Activated T-cell treated with anti-CD3 and anti-CD28 coated beads, Interleukin-2, amount 50 U/mL, for 1 hour (primary cell): ENCODE measurements at places on chromosomes 3 and 15.

DNA sequence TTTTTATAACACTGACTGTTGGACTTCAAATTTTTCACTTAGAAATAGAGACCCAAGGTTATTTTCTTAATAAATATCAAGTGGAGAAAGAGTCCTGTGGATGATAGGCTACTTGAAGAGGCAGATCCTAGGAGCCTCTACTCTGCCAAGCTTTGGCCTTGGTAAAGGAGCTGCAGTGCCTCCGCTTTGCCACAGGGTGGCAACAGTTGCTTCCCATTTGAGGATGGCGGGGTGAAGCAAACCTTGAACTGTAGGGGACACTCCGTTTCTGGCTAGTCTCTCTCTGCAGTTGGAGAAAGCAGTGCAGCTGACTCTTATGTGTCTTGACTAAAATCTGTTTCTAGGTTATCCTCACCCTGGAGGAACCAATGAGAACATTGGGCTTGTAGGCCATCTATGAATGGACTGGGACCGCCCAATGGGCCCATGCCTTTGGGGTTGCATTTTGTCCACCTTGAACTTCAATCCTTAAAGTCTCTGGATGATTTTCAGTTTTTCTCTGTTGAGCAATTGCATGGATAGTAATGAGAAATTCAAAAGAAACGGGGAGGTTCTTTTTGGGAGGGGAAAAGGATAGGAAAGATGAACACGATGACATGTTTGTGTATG, 9.8 kb downstream of the SCG5 start:
- DNase-seq: peak; percentile 36

- no peak for DNase-seq
Observed at GRCh38 chr3:63364495-63364894, 86.4 kb downstream of the SYNPR start.

- no peak for DNase-seq
Observed at GRCh38 chr15:58515807-58516206, 84.0 kb downstream of the LIPC start.

- DNase-seq: no peak
Observed at GRCh38 chr15:95302206-95302605, 1028.3 kb upstream of the NR2F2 start.

DNA sequence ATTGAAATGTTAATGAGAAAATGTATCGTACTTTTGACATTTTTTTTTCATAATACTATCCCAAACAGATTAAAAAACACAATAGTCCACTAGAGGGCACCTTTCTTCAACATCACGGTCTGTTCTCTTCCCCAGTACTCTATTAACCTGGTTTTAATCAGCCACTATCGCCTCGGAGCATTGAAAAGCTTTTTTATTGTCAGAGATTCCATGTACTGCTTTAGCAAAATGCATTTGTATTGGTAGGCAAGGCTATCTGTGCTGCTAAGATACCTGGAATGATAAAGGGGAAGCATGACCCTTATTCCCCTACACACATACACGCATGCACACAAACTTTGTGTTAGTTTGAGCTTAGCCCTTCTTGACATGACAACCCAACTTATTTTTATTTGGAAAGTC, 160.1 kb upstream of the IL12A start:
- no peak for DNase-seq

DNA sequence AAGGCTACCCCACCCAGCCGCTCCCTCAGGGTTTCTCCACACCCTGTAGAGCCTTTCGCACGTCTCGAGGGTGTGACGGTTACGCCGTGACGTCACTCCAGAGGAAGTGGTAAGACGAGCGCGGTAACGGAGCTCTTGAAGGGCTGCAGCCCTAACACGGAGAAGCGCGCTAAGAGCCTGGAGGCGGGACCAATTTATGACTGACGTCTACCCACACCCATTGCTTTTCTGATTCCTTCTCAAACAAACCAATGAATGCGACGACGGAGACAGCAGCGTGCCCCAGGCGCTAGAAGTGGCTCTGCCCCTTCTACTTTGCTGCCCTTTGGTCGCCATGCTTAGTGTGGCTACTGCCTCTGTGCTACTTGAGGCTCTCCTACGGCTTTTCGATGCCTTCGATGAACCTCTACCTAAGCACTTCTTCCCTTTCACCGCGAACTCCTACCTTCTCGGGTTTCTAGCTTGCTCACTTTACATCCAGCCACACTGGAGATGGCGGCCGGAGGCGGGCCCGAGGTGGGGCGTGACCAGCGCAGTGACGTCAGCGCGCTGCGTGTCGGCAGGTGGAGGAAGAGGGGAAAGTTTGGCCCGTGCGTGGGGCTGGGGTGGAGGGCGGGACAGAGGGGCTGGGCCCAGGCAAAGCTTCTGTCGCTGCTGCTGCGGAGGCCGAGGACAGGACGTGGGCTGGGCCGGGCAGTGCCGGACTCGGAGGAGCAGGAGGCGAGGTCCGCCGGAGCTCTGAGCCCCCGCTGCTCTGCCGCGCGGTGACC, at the start of gene OXSR1:
TSS of gene OXSR1 (plus strand) at position 586 of the 770 bp plus-strand sequence. CDS start 340 bp downstream, outside the sequence.
- peak; percentile 98 for DNase-seq

DNA sequence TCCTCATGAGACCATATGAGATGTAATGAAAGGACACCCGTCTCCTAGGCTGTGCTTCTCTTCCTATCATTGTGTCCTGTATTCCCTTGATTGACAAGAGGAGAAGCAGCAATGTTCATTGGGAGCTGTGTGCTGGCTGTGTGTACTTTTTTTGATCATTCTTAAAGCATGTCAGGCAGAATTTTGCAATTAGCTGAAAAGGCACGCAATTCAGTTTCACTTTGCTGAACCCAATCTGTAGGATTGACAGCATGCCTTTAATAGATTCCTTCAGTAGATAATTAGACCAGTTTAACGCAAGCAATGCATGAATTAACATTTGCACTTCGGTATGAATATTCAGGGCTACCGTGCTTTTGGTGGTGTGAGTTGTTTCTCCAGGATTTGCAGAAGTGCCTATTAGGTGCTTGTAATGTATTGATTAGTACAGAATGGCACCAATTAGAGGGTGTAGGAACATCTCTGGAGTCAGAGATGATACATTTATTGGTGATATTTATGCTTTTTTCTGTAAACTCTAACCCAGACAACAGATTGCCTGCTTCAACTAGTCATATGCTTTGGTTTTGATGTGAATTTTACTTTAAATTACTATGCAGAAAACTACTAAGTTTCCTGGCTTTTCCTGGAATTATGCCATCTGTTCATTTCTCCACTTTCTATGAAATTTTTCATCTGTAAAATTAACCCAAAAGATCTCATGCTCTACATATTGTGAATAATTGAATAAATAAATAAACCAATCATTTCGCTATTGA, 114.3 kb downstream of the NSUN3 start:
- DNase-seq: no peak

DNA sequence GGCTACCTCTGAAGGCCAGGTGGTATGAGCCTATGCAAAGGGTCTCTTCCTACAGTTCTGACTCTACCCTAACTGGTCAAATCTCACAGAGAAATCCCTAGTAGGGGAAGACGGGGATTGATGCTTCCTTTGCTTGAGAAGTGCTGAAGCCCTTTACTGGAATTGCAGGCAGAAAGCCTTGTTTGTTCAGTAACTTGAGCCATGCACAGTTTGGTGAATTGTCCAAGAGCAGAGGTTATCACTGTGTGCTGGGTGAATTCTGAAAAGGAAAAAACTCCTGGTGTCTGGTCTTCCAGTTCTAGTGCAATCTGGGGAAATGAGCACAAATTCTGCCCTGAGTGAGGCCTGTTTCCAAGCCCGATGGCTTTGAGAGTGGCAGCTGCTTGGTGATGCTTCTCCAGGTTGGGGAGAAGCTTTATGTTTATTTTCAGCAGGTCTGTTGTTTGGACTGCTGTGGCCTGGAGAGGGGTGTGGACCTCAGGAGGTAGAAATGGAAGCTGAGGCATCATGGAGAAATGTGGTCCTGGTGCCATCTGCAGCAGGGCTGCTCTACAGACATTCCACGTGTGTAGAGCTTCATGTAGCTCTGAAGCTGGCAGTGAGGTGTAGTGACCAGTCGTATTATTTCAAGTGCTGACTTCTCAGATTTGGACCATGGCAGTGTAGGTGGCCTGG, 60.9 kb downstream of the ARNT2 start:
- no peak for DNase-seq

- no peak for DNase-seq
Observed at GRCh38 chr3:8979262-8979661, 16.0 kb upstream of the RAD18 start.

DNA sequence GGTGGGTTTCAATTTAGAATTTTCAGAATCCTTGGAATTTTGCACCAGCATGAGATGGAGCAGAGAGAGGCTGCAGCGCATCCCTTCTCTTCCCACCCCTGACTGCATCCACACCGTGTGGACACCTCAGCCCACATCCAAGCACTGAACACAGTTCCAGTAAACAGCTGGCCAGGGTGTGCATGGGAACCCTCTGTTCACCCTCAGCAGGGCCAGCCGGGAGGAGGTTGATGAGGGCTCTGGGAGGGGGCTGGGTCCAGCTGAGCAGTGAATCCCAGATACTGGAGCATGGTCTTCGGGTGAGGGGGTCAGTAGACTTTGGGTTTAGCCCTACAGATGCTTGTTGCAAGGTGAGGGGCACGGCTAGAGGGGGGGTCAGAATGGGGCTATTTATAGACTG, 85.8 kb downstream of the RPLP1 start:
- DNase-seq: no peak

- DNase-seq: no peak
Observed at GRCh38 chr3:127692501-127693335, 20.0 kb downstream of the ABTB1 start.

GRCh38 chr15:41104234-41104633, 11.8 kb downstream of the INO80 start:
- DNase-seq: no peak

- DNase-seq: no peak
Observed at GRCh38 chr3:162492446-162493081, 996.0 kb downstream of the OTOL1 start.

DNA sequence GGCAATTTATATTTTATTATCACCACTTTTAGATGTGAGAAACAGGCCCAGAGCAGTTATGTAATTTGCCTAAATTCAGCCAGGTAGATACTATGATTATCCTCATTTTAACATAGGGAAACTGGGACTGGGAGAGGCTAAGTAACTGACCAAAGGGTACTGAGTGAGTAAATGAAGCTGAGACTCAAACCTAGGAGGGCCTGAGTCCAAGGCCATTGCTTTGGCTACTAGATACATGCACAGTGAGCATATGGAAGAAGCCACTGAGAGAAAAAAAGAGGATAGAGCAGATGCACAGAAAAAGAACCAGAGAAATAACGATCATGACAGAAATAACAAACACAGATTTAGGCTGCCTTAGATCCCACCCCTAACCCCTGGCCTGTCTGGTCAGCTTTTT, 33.6 kb downstream of the USF3 start:
- no peak for DNase-seq

DNA sequence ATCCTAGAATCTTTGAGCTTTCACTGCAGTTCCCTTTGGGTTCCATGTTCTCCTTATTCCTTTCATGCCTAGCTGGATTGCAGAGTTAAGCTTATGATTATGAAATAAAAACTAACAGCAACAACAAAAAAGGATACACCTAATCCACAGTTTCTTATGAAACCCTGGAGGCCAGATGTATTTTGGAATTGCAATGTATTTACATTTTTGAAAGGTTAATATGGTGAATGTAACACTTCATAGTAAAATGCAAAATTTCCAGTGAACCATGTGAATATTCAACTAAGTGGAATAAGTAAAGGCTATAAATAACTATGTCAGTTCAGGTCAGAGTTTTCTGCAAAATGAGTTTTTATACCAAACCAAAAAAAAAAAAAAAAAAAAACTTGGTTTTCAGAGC, 65.8 kb upstream of the FLNB start:
- no peak for DNase-seq

DNA sequence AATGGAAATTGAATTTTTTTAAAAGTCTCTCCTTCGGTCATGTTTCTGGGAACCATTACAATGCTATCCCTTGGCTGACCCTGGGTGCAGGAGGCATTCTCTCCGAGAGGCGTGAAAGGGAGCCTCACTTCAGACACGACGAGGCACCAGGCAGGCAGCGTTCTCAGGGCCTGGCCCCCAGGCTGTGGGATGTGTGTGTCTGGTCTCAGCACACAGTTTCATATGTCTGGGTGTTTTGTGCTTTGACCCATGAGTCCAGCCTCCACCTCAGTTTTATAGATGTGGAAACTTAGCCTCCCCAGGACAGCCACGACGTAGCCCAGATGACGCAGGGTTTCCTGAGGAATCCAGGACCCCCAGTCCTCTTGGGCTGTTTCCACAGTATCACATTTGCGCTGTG, 34.0 kb downstream of the FGD5 start:
- DNase-seq: no peak

GRCh38 chr3:182524711-182525401, 268.4 kb upstream of the ATP11B start:
- no peak for DNase-seq

- no peak for DNase-seq
Observed at GRCh38 chr3:133880287-133880686, 15.4 kb downstream of the RAB6B start.
